ENCODE measurements at places on chromosomes 5 and 9. TPM values are rescaled to one million over a fixed set of nuclear protein-coding genes. Genes with fewer than 3 reads are reported as not detected.

Gene PCDHGB1
- total RNA-seq: 2.2 TPM

Gene SHISAL2B
- total RNA-seq: not detected

Gene MLANA
- not detected for total RNA-seq

Gene SYNPO
- total RNA-seq: 62.4 TPM

Gene SNCAIP
- total RNA-seq: 0.13 TPM

Gene ENTREP1
- 0.33 TPM for total RNA-seq

Gene NUTM2G
- not detected for total RNA-seq

Gene CSF1R
- total RNA-seq: 0.69 TPM

Gene SPAAR
- total RNA-seq: 0.26 TPM

Gene BTNL3
- total RNA-seq: not detected

Gene CTXN3
- total RNA-seq: not detected

Gene C8G
- total RNA-seq: 0.72 TPM

Gene GABRA1
- 0.17 TPM for total RNA-seq

Gene PIGO
- total RNA-seq: 18.8 TPM

Gene LRRTM2
- total RNA-seq: 0.63 TPM

Gene ODF2
- 32.7 TPM for total RNA-seq

Gene BASP1
- total RNA-seq: 89.6 TPM

Gene SCGB3A2
- total RNA-seq: not detected

Gene NADK2
- total RNA-seq: 36.3 TPM

Gene AK6
- 44.5 TPM for total RNA-seq

Gene TNFAIP8
- 35.5 TPM for total RNA-seq

Gene FOXI1
- total RNA-seq: not detected

Gene DBH
- total RNA-seq: not detected

Gene ZFP37
- 3.0 TPM for total RNA-seq

Gene ADGRD2
- total RNA-seq: not detected

Measured in smooth muscle cell of the pulmonary artery (primary cell).